ENCODE measurements at places on chromosomes 1 and 21.
A peak's percentile ranks its signal among the peaks of the same experiment; 100 is the strongest.

DNA sequence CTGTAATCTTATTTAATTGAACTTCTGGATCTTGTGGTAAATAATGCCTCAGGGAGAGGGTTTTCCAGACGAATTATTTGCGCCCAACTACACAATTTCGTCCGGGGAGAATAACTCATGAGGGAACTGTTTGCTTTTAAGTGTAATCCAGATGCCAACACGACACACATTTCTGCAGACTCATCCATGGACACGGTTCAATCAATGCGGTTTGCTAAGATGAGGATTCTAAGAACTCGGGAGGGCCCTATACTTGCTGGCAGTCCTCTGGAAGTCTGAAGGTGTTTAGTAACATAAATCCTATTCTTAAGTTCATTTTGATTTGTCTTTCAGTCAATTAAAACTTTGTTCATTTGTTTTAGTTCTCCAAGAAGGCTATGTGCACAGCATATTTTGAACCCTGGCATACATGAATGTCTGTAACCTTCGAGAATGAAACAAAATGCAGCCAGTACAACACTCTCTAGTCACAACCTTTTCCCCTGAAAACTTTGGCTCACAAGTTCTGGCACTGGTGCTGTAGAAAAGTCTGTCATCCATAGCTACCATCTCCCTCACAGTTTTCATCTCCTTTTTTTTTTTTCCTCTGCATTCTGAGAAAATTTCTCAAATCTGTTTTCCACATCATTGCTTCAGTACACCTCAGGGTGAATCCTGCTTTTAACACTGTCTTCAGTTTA is 38.8 kb downstream of the DIPK1A start:
- no peak for DNase-seq

GRCh38 chr1:12608311-12608957 is 9.6 kb downstream of the DHRS3 start:
- DNase-seq, result no peak

GRCh38 chr1:171258943-171259342 is 10.6 kb downstream of the FMO1 start:
- DNase-seq, result no peak

DNA sequence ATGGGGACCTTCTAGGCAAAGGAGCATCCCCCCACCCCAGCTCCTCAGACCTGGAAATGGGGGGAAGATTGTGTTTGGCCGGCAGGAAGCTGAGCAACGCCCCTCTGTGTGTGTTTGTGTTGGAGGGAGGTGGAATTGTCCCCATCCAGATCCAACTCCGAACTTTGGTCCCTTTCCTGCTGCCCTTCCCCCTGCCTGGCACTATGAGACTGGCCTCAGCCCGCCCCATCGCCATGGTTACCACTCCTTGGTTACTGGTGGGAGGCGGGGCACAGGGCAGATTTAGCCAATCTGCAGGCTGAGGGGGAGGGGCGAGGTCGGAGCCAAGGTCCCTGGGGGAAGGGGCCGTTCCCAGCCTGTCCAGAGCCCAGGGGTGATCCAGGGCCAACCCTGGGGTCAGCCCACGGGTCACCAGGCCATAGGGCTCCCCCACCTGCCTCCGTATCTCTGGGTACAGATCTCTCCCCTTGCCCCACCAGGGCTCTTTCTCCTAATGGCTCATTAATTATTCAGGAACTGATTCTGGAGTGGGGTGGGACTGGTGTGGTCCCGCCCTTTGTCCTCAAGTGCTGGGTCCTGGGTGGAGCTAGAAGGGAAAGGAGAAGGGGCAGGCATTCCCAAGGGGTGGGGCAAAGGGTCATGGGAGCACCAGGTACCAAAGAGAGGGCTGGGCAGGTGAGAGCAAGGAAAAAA is 15.2 kb downstream of the PTPRF start:
- no peak for DNase-seq

DNA sequence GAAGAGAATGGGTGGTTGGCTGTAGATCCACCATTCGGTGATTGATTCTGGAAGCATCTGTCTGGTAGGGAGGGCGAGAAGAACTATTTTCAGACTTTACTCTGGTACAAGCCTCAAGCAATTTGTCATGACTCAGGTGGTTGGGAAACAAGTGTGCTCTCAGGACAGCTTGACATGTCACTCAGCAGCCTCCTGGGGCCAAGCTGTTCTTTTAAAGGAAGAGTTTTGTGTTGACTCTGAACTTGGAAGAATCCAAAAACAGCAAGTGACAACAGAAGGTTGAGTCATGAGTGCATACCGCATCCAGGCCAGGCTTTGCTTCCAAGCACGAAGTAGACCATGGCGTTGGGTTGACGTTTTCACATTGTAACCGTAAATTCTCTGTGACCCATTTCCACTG is 65.9 kb downstream of the CLIC6 start:
- DNase-seq, result no peak

DNA sequence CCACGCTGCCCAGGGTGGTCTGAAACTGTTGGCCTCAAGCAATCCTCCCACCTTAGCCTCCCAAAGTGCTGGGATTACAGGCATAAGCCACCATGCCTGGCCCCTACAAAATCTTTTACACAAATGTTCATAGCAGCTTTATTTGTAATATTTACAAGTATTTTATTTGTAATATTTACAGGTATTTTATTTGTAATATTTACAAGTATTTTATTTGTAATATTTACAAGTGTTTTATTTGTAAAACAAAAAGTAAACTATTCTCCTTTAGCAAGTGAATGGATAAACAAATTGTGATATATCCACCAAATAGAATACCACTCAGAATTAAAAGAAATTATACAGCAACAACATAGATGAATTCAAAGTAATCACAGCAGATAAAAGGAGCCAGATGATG is 11.4 kb upstream of the FNBP1L start:
- DNase-seq, result no peak

GRCh38 chr1:30637183-30637980 is 86.0 kb downstream of the MATN1 start:
- no peak for DNase-seq

DNA sequence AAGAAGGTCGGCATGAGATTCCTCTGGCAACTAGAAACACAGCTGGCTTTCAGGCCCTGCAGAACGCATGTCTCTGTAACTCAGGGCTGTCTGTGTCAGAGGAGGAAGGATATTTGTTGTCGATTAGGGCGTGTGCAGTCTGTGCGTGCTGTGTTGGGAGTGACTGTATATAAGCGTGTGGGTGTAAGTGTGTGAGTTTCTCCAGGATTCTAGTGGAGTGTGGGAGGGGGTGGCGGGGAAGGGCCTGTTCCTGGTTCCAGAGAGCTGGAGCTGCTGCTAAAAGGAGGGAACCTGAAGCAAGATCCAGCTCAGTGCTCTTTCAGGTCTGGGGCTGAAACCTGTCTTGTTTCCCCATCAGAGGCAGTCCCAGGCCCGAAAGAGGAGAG is 74.3 kb downstream of the SLC16A1 start:
- DNase-seq, result peak; percentile 10

GRCh38 chr1:27809883-27810282 is 20.7 kb upstream of the PPP1R8 start:
- DNase-seq, result no peak

GRCh38 chr1:5393603-5394002 is 598.6 kb downstream of the NPHP4 start:
- DNase-seq, result no peak

DNA sequence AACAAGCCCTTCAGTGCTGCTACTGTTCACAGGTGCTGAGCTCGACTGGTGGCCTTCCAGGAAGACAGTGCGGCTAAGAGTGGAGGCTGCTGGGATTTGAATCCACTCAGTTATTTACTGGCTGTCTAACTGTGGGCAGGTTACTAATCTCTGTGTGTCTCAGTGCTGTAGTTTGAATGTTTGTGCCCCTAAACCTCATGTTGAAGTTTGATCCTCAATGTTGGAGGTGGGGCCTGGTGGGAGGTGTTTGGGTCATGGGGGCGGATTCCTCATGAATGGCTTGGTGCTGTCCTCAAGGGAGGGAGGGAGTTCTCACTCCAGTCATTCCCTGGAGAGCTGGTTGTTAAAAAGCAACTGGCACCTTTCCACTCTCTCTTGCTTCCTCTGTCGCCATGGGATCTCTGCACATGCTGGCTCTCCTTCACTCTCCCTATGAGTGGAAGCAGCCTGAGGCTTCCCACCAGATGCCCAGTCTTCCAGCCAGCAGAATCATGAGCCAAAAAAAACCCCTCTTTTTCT is 334.8 kb downstream of the RPS6KC1 start:
- DNase-seq, result no peak
